ENCODE measurements at places on chromosomes 5 and 9.

- DNase-seq = no peak
These were observed 944 bp downstream of the IFNA21 start for GRCh38 chr9:21165516-21165915.

- no peak for DNase-seq
These were observed 407.2 kb upstream of the SGCD start for GRCh38 chr5:155919725-155920124.

GRCh38 chr9:111467778-111468367 is 16.3 kb downstream of the ECPAS start:
- DNase-seq = no peak

GRCh38 chr5:119614838-119615237 is 14.5 kb upstream of the FAM170A start:
- no peak for DNase-seq

- DNase-seq = no peak
These were observed 570.4 kb upstream of the ST8SIA4 start for GRCh38 chr5:101473483-101473882.

DNA sequence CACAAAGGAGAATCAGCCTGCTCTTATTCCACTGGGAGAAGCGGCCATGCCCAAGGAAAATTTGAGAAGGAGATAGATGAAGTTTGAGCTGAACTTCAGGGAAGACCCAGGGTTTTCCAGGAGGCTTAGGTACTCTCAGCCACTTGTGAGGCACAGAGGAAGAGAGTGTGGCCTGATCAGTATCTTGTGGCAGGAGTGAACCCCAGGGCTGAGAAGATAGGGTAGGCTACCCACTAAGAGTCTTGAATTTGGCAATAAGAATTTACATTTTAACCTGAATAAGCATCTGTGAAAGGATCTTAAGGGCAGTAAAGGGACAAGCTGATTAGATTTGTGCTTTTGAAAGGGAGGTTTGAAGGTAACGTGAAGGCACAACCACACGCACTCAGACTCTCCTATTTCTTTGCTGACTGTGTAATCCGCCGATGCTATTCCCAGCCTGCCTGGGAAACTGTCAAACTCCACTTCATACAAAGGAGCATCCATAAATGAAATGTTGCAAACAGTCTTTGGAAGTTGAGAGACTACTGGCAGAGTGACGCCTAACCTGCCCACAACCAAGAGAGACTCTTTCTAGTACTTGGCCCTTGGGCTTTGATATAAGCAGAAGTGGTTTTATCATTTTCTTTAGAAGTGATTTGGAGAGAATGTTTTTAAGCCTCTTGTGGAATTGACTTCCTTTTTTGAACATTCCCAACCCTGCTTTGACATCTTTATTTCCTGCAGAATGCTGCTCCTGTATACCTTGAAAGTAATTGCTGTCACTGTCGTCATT is 108.2 kb upstream of the VCAN start:
- DNase-seq = no peak

DNA sequence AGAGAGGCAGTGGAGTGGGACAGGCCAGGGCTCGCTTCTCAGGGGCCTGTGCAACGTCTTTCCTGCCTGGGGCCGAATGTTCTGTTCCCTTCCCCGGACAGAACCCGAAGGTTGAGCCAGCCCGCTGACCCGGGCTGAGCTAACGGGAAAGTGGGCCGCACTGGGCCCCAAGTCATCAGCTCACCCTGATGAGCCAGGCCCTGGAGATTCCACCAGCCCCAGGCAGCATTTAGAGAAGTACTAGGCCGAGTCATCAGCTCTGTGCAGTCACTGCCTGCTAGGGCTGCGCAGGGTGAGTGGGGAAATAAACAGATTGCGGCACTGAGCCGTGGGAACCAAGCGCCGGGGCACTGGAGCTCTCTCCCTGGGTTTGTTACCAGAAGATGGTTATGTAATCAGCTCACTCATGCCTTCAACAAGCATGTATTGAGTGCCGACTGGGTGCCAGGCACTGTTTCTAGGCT is 29.1 kb upstream of the DUSP1 start:
- DNase-seq = no peak

GRCh38 chr9:109417054-109417453 is 81.1 kb downstream of the PTPN3 start:
- no peak for DNase-seq

DNA sequence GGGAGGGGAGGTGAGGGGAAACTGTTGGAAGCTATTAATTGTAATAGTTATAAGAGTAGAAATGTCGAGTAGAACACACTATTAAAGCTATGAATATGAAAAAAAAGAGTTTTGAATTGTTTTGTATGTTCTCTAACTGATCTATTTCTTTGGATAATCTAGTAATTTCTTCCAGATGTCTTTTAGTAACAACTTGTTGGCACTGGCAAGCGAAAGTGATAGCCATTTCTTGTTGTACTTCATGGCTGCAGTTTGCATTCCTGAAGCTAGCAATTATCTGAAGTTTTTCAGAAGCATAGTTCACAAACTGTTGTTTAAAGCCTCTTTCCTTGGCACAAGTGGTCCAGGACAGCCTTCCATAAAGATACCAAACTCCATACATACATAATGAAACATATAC is 49.4 kb upstream of the SPATA31C2 start:
- no peak for DNase-seq

- no peak for DNase-seq
These were observed 36.6 kb downstream of the NNT start for GRCh38 chr5:43639566-43639965.

DNA sequence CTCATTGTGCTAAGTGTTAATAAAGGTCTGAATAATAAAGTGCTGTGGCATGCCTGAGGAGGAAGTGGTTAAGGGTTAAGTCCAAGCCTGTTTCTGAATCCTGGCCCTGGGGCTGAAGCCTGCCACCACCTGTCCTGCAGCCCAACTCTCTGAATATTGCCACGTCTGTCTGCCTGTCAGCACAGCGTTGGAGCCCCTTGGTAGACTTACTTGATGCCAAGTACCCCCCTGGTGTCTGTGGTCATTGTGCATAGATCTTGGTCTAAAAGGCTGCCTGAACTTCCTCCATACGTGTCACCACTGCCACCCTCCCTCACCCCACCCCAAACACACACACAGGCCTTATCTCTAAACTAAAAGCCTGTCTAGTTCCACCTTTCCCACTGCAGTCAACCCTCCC is 35.4 kb upstream of the SLC2A8 start:
- no peak for DNase-seq

DNA sequence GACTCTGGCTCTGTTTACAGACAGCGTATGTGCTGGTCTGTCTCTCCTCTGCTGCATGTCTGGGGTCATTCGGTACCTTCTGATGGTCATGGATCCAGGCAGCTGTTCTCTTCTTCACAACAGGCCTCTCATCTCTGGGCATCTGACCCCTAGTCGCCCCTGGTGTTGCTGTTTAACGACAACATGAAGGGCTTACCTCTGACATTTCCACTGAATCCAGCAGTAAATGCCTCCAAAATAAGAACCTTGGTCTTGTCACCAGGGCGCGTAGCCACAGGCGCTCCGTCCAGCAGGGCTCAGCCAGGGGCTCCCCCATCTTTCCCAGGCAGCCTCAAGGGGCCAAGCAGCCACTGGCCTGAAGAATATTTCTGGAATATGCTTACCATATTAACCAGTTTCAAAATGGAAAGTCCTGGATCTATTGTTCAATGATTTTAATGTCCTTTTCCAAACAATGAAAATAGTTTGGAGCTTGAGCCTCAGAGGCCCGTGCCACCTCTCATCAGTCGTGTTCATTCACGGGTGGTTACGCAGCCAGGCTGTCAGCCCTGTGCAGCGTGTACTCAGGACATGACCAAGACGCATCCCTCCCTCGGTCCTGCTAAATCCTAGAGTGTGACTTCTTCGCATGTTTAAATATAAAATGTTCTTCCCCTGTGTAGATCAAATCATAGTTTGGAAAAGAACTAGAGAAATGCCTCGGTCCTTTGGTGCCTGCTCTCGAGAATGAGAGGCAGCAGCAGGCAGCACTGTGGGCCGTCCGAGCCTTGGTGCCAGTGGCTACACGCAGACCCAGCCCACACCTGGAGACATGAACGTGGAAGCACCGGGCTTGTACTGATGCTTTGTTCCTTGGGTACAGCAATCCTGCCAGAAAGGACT is 30.1 kb upstream of the LRRC14B start:
- DNase-seq = no peak

DNA sequence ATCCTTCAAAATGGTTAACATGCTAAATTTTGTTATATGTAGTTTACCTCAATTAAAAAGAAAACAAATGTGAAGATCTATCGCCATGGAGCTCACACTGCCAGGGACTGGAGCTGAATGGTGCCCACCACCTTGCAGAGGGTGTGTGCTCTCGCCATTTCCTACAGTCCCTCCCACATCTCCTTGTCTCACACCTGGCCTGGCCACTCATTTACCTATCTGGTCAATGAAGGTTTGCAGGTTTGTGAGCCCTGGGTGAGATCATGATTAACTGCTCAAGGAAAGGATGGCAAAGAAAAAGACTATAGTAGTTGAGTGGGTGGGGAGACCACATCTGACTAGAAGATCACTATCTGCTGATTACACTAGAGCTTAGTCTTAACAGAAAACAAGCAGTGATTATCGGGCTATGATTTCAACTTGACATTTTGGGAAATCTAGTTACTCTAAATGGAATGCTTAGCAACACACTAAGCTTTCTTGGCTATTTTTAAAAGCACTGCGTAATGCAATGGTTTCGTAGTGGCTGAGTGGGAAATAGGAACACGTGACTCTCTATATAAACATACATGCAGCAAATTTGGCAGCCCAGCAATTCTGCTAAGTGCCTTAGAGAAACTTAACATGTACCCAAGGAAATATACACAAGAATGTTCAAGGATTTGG is 27.3 kb downstream of the PUM3 start:
- no peak for DNase-seq

GRCh38 chr5:124658867-124659557 is 87.4 kb downstream of the ZNF608 start:
- no peak for DNase-seq

DNA sequence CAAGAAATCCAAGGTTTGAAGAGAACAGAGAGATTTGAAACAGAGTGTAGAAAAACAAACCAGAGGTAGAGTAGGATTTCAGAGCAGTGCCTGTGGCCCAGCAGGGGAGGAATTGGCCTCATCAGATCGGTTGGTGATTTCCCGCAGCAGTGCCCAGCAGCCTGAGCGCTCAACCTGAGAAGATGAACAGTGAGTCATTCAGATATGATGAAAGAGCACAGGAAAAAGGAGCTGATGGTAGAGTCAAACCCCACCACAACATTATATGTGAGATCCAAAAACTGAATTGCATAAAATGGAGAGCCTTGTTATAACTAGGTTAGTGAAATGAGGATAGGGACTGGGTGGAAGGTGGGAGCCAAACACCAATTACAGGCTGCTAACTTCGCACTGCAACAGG is 248.9 kb downstream of the PIK3R1 start:
- peak; percentile 18 for DNase-seq

DNA sequence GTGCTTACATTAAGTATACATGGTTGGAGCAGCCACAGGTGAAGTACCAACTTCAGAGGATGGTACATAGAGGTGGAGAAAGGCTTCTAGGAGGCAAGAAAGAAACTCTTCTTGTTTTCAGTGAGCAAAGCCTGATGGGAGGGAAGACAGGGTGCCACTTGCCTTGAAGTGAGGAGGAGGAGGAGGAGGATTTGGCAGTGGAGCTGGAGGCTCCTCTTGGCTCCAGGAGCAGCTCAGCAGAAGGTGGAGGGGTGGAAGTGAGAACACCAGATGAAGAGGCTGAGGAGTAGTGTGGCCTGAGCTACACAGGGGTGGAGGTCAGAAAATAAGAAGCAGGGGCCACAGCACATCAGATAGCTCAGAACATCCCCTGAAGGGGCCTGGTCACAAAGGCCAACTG is 91.1 kb upstream of the SHISAL2B start:
- no peak for DNase-seq

- DNase-seq = no peak
These were observed 4.4 kb upstream of the ZNF782 start for GRCh38 chr9:96858670-96859069.

DNA sequence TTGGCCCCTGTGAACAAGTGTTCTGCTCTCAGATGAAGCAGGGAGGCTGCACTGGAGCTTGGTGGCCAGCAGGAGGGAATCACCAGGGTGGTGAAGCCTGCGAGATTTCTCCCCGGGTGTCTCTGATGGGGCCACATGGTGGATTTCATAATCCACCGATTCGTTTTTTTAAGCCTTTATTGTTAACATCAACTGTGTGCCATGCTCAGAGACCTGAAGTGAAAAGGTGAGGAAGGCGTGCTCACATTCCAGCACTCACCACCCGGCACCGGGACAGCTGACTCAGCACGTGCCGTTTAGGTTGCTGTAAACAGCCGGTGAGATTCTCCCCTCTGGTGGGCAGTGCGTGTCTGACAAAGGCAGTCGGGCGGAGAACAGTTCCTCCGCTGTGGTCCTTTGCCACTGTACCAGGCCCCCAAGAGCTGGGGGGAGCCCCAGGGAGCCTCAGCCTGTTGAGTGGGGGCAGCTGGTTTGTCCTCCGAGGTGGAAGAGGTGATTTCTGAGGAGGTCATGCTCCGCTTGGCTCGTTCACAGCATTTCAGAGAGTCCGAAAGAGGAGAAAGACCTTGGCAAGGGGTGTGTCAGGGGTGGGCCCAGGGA is 12.7 kb upstream of the AHRR start:
- DNase-seq = no peak

- DNase-seq = no peak
These were observed 1045.7 kb upstream of the CDH9 start for GRCh38 chr5:28084069-28084468.

DNA sequence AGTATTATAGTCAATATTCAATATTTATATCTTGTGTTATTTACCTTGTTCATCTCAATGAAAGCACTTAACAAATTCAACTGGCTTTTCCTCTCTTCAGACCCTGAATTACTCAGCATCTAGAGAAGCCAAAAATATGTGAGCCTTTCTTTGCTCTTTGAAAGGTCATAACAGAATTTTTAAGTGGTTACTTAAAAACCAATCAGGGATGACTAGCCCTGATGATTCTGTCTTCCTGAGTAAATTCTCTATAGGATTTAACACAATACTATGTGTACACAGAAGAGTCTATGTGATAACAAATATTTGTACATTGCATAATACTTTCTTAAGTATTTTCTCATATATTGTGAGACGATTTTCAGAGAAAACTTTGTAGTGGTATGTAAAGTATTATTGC is 546.3 kb downstream of the MAT2B start:
- no peak for DNase-seq

All from stimulated activated CD4-positive, alpha-beta T cell treated with anti-CD3 and anti-CD28 coated beads, Interleukin-15, amount 100 ng/mL, for 1 hour (primary cell).